ENCODE measurements at places on chromosomes 6 and 20.

- DNase-seq: no peak
Measured at GRCh38 chr6:119802464-119802863, 452.9 kb upstream of the MAN1A1 start.

GRCh38 chr6:125667326-125667725, 82.1 kb upstream of the HEY2 start:
- no peak for DNase-seq

- no peak for DNase-seq
Measured at GRCh38 chr6:87174078-87174579, 18.8 kb downstream of the ZNF292 start.

- DNase-seq: no peak
Measured at GRCh38 chr20:34074101-34074760, 37.8 kb downstream of the EIF2S2 start.

DNA sequence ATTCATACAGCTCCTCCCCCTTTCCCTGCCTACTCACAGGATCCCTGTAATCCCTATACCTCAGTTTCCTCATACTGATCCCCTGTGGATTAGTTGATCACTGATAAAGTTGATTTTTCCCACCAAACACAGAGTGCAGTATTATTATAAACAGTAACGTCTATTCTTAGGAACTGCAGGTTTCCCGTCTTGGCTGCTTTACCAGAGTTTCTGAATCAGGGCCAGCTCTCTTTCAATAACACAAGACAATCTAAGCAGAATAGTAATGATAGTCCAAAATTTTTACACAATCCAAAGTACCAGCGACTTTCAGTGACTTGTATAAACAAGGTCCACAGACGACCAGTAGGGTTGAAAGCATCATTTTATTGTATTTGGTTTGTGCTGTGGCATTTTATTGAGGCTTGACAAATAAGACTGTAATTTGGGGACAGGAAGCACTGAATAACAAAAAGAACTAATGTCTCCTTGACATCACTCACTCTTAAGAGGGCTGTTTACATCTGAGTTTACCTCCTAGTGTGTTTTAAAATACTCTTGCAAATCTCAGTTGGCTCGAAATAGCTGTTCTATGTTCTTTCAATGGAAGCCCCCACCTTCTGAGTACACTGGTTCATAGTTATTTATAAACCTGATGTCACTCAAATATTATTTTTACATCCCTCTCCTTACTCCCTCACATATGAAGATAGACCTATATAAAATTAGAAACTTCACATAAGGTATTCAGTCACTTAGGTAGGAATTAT, 6.1 kb upstream of the JARID2 start:
- no peak for DNase-seq

DNA sequence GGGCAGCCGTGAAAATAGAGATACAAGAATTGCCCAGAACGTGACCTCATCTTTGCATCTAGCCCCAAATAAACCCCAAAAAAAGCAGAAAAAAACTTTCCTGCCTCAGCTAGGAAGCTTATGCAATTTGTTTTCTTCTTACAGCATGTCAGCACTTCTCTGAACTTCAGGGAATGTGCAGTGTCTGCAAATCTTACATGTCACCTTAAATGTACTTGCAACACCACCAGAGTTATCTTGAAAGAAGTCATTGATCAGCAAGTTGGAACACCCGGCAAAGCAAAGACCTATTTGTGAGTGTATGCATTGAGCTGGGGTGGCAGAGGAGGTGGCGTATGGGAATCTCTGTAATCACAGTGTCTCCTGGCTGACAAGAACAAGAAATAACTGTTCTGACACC, 123.4 kb downstream of the PKHD1 start:
- no peak for DNase-seq

DNA sequence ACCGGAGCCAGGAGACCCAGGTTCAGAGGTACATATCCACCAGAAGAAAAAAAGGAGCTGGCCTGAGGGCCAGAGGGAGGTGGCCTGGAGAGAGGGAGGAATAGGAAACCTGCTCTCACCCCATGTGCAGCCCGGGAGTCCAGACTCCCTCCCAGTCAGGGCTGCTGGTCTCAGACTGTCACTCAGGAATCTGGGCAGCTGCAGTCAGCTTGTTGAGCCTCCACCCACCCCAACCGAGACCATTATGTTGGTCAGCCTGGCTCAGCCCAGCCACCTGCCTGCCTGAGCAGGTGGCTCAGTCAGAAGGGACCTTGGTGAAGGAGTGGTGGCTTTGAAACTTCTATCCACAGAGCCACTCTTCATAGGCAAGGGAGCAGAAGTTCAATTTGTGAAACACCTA, 53.3 kb upstream of the EPB41L1 start:
- DNase-seq: no peak

DNA sequence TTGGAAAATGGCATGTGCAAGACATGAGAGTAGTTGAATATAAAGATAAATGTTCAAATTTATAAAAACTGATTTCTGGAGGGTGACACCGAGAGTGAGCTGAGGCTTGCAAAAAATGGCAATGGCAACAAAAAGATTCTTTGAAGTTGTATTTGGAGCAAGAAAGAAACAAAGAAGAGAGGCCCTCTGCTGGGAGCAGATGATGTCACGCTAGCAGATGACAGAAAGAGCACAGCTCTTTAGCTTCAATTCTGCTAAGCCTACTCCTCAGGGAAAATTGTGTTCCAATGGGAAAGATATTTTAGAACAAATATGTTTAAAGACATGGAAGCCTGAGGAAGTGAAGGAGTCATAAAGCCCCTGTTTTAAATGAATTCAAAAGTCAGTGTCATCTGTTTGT, 125.3 kb upstream of the NOX3 start:
- no peak for DNase-seq

GRCh38 chr6:168533414-168533813, 92.4 kb downstream of the SMOC2 start:
- no peak for DNase-seq

- no peak for DNase-seq
Measured at GRCh38 chr6:125219361-125219895, 65.9 kb downstream of the TPD52L1 start.

- DNase-seq: no peak
Measured at GRCh38 chr6:53241938-53242337, 93.3 kb upstream of the GCM1 start.

- no peak for DNase-seq
Measured at GRCh38 chr20:41124451-41125094, 12.8 kb upstream of the PLCG1 start.

DNA sequence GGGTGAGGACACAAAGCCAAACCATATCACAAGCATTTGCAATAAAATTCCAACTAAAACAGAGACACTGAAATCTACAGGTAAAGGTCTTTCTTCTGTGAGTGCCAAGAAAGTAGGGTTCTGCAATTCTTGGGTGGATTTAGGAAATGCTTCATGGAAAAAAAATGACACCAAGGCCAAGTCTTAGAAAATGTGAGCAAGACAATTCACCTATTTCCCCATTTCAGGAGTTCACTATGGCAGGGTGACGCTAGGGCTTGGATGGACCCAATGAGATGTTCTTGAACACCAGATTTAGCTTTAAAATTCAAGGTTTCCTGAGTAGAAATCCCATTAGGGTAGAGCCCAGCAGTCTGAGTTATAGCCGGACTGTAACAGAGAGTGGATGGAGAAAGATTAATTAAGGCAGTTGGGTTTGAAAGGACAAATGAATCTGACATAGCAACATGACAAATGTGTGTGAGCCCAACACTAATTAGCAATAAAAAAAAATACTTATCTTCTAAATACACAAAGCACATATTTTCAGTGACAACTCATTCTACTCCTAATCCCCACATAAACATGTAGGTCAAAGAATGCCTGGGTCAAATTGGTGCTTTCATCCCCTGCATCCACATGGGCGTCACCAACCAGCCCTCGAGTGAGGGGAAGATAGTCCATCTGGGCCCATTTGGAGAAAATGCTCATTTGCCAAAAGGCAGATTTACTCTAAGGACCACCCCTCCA, 180.4 kb upstream of the JARID2 start:
- DNase-seq: no peak

GRCh38 chr6:47247227-47247797, 62.4 kb downstream of the TNFRSF21 start:
- DNase-seq: no peak

GRCh38 chr20:59670786-59671492, 66.6 kb downstream of the PHACTR3 start:
- DNase-seq: no peak

DNA sequence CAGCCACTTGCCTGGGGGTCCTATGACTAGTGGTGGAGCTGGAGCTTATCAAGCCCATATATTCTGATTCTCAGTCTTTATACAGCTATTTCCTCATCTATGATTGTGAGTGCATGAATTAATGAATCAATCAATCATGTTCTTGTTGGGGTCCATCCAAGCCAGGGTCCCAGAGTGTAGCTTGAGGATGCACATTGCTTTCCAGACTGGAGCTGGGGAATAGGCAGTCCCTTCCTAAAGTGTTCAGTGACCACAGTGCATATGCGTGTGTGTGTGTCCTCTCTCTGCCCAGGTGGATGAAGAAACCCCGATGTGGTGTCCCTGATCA, 25.1 kb downstream of the MMP24 start:
- DNase-seq: no peak

DNA sequence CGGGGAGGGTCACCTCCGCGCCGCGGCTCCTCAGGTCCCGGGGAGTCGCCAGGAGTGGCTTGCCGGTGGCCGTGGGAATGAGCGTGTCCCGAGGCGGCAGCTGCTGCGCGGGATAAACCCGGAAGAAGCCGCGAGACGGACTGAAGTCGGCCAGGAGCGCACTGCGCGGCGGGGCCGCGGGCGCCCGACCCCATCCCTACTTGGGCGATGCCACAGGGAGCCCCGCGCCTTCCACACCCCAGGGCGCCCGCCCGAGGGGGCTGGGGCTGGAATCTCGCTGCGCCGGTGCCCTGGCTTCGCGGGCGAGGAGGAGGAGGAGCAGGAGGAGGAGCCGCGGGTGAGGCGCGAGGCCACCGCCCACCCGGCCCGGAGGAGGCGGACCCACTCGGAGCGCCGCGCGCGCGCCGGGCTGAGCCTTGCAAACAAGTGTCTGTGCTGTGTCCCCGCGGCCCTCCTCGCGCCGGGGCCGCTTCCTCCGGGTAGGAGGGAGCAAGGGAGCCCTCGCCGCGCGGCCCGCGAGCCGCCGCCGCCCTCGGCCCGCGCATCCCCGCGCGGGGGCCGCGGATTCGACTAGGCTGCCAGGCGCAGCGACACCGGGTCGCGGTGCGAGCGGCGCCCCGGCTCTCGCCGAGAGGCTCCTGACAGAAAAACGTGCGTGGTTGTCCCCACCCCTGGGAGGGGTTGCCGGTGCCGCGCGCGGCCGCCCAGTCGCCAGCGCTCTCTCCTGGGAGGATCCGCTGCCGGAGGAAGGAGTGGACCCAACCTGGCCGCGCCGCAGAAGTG, at the start of gene ZDHHC14:
Gene ZDHHC14 (plus strand): TSS at position 412 of the 783 bp plus-strand sequence.
- DNase-seq: peak; percentile 75

DNA sequence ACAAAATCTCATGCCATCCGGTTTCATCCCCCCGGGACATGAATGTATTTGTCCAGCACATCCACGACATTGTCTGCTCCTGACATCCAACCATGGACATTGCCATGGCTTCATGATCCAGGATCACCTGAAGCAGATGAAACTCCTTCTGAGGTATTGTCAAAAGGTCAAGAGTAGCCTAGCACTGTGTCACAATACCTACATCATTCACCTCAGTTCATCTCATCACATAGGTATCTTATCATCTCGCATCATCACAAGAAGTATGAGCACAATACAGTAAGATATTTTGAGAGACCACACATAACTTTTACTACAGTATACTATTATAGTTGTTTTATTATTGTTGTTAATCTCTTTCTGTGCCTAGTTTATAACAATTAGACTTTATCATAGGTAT, 33.5 kb downstream of the ZNF184 start:
- no peak for DNase-seq

DNA sequence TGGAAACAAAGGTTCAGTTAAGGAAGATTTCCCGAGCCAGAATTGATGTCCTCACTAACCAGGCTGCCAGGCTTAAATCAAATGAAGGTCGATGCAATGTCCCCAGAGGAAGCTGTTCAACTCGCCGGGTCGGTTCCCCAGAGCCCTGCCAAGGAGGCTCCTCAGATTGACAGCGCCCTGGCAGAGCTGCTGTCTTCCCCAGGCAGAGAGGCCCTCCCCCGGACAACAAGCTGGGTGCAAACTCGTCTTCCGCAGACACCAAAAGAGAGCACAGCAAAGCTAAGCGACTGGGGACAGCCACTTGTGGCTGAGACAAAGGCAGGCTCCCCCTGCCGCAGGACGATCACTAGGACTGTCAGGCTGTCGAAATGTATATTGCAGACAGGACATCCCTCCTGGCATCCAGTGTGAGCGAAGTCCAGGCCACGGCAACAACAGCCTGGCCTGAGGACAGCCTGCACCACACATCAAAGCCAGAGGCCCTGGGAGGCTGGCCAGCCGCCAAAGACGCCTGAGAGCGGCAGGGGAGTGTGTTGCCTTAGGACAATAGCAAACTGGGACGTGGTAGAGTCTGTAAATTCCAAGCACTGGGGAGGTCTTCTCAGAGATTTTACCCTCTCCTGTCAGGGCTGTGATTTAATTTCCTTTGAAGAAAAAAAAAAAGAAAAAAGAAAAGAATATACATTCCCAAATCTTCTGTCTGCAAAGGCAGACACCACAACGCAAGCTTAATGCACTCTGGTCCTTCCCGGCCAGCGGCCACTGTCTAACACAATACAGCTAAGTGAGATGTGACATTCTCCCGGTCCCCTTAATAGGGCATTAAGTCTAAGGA, 99.1 kb downstream of the HIVEP2 start:
- peak; percentile 24 for DNase-seq

DNA sequence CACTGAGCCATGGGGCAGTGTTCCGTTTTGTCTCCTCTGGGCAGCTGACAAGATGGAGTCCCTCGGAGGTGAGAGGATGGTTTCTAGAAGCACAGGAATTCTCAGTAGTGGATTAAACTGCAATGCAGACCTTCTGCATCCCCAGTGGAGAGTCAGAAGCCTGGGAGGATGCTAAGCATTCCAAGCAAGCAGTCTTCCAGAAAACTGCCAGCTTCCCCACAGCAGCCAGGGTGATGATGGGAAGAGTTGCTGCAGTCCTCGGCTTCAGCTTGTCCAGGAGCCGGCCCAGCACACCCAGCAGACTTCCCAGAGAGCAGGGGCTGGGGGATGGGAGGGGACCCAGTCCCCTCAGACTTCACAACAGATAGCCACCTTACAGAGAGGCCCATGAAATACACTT, 163.6 kb downstream of the LY86 start:
- no peak for DNase-seq

GRCh38 chr20:36400909-36401735, 95.0 kb downstream of the DLGAP4 start:
- DNase-seq: no peak

DNA sequence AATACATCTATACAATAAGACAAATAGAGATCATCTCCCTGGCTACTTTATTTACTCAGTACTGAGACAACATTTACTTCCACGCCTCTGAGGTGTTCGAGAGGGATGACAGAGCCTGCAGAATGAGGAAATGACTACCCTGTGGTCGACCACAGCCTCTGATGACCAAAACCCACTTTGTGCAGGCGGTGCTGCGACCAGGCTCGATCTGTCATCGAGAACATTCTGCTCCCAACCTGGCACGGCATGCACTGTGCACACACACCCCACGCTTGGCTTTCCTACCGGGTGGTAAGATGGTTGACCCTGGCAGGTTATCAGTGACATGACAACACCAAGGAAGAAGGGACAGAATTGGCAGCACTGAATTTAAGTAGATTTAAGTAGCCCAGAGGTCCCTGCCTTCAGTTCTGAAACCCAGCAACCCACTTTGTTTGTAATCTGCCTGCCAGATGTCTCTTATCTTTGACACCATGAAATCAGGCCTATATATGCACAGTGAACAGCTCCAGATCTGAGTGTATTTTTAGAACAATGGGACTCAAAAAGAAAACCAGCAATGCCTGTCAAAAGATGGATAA, 42.6 kb downstream of the TTI1 start:
- no peak for DNase-seq

Measured in NCI-H2107 (cell line).